Activated T-cell treated with anti-CD3 and anti-CD28 coated beads for 24 hours (primary cell): ENCODE measurements at places on chromosomes 12 and 14.

DNA sequence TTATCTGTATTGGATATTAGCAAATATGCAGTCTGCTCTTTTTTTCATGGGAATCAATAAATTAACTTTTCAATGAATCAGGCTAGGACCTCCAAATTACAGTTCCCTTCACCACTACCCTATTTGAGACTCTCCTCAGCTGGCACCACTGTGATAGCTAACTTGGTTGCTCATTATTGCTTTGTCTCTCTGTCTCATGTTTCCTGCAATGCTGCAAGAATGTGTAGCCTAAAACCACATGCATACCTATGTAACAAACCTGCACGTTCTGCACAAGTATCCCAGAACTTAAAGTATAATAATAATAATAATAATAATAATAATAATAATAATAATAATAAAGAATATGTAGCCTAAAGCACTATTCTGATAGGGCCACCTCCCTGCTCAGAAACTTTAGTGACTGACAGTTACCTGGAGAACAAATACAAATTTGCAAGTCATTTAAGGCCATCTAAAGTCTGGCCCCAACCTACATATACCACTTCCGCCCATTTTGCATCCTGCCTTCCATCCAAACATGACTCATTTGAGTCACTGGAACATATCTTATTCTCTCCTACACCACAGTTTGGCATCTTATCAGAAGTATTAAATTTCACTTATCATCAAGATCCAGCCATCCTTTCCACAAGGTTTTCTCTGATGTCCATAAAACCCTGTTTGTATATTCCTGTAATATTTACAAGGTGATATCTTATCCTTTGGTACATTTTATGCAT, 215.1 kb downstream of the LRRK2 start:
- DNase-seq, result no peak

DNA sequence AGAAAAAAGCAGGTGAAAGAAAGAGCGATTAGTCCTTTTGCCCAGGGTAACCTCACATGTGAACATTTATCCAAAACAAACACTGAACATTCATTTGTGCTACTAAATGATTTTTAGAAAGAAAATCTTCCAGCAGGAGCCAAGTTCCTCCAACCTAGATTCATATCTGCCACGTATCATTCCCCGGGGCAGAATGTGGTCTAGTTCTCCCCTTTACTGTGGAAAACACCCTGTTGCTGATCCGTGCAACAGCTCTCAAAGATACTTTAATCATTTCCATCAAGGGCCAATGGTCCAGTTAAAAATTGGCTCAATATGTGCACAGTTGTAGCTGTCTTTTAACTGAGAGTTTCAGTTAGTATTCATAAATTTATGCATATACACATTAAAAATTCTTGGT, 479.1 kb downstream of the ATP23 start:
- no peak for DNase-seq

- DNase-seq, result no peak
Measured at GRCh38 chr12:125287155-125287847, 222.1 kb downstream of the AACS start.

DNA sequence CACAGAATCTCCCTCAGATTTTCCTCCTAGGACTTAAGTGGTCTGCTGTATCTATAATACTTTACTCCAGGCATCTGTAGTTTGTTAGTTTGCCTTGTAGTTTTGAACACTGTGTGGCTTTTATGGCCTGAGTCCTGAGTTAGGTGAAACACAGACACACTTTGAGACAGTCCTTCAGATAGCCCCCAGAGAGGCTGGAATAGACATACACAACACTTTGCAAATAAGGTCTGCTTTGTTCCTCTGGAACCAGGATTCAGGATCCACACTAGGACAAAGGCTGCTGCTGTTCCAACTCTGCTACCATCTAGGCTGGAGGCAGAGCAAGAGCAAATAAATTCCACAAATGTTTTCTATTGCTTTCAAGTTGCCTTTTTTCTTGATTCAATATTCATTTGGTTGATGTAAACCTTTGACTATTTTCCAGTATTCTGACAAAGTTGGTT, 41.4 kb upstream of the INSM2 start:
- no peak for DNase-seq

GRCh38 chr12:70638639-70639360, 1.6 kb upstream of the PTPRB start:
- no peak for DNase-seq

GRCh38 chr14:103230021-103230420, 104.0 kb upstream of the EIF5 start:
- no peak for DNase-seq

DNA sequence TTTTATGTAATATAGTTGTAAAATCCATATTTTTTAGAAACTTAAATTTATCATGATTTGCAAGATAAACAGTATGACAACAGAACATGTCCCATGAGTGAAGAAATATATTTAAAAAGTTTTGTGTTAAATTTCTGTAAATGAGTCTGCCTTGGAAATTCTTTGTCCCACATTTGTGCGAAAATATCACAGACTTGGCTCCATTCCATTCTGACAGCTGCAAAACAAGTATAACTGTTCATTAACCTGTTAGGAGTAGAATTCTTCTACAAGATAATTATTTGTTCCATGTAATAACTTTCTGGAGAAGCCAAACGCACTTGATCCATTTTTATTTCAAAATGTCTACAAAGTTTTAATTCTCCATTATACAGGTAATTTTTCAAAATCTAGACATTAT, 37.9 kb downstream of the MDM1 start:
- DNase-seq, result no peak

DNA sequence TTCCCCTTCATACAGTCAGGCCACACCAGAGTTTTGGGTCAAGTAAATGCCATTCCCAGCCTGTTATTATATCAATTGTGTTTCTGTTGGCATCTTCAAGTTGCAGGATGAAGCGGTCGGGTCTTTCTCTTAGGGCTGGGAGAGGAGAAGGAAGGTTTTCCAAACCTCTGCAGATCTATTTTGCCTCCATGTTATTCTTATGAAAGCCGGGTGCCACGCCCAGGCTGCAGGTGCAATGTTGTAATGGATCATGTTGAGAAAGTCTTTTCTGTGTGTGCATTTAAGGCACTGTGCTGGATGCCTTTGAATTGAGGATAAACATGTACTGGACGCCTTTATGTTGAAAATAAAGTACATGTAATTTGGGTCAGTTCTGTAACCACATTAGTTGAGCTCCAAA, 164.4 kb upstream of the HIF1A start:
- DNase-seq, result no peak

DNA sequence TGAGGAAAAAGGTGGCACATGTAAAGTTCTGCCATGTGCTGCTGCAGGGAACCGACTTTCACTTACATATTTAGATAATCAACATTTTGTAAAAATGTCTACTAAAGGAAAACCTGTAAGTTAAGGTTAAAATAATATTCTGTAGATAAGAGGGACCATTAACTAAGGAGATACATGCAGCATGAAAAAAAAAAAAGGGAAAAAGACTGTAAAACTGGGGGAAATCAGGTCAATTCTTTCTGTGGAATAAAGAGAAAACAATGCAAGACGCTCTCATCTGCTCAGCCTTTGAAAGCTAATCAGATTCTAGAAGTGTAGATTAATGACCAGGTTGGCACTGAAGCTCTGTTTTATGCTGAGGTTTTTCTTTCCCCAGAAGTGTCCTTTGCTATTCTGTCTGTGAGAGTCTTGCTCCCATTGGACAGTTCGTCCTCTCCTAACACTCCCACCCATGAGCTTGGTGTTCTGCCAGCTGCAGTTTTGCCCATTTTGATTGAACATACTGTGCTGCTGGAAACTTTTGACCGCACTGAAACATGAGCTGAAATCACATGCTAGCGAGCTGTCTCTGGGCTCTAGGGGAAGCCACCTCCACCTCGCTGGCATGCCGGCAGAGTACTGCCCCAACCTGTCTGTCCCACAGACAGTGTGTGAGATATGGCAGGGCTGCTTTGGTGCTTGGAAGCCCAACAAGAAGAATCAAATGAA, 39.7 kb downstream of the PPTC7 start:
- no peak for DNase-seq

GRCh38 chr12:95949477-95950206, 6.5 kb downstream of the AMDHD1 start:
- no peak for DNase-seq

GRCh38 chr12:24850496-24850895, 98.4 kb downstream of the BCAT1 start:
- DNase-seq, result no peak

DNA sequence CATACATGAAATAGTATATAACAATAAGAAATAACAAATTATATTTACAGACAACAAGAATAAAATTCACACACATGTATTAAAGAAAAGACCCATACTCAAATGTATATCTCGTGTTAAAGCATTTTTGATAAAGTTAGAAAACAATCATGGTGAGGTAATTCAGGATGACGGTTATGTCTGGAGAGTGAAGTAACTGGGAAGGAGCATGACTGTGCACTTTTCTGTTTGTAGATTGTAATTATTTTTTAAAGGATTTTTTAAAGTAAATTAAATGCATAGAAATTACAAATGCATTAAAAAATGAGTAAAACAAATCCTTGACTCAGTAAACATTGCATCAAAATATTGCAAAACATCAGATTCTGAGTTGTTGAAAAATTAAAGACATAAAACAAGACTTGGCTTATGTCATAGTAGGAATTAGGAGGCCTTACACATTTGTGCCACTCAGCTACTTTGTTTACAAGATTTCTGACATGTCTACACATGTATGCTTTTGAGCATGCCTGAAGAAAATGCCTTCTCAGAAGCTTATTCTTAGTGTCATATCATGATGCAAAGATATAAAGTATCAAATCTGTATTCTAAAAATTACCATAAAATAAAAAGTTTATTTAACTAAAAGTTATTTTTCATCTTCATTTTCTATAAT, 1325.1 kb downstream of the SLC16A7 start:
- no peak for DNase-seq

DNA sequence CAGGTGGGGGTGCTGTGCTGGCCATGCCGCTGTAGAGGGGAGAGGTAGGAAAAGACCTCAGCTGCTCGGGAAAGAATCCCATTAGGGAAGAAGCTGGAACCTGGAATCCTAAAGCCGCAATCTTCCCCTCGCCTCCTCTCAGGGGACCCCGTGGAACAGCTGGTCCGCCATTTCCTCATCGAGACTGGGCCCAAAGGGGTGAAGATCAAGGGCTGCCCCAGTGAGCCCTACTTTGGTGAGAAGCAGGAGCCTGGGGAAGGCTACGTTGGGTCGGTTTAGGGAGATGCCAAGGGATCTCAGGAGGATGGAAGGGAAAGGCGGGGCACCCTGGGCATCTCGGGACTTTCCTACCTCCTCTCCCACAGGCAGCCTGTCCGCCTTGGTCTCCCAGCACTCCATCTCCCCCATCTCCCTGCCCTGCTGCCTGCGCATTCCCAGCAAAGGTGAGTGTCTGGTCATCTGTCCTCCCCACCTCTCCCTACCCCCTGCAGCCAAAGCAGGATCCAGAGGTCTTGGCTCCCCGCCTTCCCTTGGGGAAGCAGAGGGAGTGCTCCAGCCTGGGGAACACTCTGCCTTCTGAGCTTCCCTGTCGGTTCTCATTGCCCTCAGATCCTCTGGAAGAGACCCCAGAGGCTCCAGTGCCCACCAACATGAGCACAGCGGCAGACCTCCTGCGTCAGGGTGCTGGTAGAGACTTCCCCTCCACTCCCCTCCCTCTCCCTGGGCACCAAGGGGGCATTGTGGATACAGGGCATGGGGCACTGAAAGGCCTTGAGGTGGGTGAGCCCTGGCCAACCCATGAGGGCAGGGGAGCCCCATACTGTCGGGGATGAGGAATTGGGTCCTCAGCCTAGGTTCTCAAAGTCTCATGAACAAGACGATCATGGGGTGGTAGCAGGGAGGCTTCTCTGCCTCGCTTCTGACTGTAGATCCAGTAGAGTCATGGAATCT, 12.4 kb downstream of the TNS2 start:
- no peak for DNase-seq

GRCh38 chr12:75982169-75982564, 49.4 kb downstream of the PHLDA1 start:
- no peak for DNase-seq

DNA sequence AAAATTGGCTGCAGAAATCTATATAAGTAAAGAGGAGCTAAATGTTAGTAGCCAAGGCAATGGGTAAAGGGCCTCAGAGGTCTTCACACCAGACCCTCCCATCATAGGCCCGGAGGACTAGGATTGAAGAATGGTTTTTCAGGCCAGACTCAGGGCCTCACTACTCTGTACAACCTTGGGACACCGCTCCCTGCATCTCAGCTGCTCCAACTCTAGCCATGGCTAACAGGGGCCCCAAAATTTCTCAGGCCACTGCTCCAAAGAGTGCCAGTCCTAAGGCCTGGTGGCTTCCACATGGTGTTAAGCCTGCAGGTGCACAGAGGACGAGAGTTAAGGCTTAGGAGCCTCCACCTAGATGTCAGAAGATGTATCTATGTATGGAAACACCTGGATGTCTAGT, 155.5 kb upstream of the MGAT4C start:
- no peak for DNase-seq

- no peak for DNase-seq
Measured at GRCh38 chr12:14614704-14615121, 47.0 kb upstream of the PLBD1 start.

DNA sequence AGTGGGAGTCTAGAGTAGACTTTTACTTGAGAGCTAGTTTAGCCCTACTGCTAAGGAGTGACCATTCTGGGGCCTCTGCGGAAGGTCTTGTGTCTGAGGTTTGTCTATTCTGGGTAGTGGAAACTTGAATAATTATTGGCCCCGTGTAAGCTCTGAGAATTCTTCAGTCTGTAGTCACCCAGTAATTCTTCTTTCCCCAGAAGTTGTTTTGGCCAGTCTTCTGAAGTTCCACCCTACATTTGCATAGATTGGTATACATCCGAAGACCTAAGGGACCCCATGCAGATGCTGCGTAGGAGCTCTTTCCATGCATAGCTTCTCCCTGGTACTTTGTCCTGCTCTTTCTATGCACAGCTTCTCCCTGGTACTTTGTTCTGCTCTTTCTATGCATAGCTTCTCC, 12.8 kb downstream of the CYP46A1 start:
- DNase-seq, result no peak

- no peak for DNase-seq
Measured at GRCh38 chr14:73761618-73762355, 47.6 kb upstream of the PNMA1 start.

GRCh38 chr14:40123816-40124215, 691.6 kb upstream of the FBXO33 start:
- DNase-seq, result no peak

GRCh38 chr14:102279282-102279681, 25.7 kb downstream of the MOK start:
- DNase-seq, result no peak

- DNase-seq, result no peak
Measured at GRCh38 chr14:87687420-87687819, 305.6 kb downstream of the GALC start.

GRCh38 chr12:15863372-15863771, 18.8 kb upstream of the STRAP start:
- DNase-seq, result no peak
